ENCODE measurements at places on chromosomes 6 and 20. TPM values are rescaled to one million over a fixed set of nuclear protein-coding genes. Genes with fewer than 3 reads are reported as not detected.

The PTP4A1 gene
- total RNA-seq: 155 TPM

The SLC32A1 gene
- total RNA-seq: 0.09 TPM

The PAK1IP1 gene
- 9.4 TPM for total RNA-seq

- DNase-seq: no peak
Observed at GRCh38 chr6:130306377-130306776, 59.4 kb upstream of the TMEM200A start.
